Anterior cingulate cortex (tissue), 58 donors: ENCODE measurements at places on chromosomes 4 and X.

- no peak for DNase-seq
These were observed 6.7 kb downstream of the TNMD start for GRCh38 chrX:100591256-100592051.

- DNase-seq, result no peak
These were observed 2108.9 kb upstream of the TENM3 start for GRCh38 chr4:180134091-180134866.

DNA sequence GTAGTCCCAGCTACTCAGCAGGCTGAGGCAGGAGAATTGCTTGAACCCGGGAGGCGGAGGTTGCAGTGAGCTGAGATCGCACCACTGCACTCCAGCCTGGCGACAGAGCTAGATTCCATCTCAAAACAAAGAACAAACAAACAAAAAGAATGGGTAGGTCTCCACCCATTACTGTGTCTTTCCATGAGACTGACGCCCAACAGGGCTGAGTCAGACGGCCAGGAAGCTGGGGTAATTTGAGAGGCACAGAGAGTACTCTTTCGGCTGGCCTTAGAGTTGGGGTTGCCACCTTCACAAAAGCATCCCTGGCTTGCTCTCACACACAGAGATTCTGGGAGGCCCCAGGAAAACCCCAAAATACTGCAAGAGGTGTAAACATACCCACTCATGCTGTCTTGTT is 72.0 kb upstream of the DHRSX start:
- no peak for DNase-seq

DNA sequence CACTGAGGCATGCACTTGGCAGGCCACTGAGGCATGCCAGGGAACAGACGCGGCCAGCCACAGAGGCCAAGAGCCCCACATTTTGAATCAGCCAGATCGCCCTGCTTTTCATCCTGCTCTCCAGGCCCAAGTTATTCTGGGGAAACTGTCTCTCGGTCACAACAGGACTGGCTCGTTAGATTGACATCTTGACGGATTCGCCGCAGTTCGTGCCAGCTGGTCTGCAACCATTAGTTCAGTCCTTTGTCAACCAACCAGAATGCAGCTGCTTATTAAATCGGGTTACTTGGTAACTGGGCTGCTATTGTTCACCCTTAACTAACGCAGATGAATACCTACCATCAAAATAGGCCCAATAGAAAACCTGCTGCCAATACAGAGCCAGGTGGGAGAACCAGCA is 16.7 kb downstream of the CLDN34 start:
- no peak for DNase-seq

- DNase-seq, result no peak
These were observed 7.7 kb downstream of the FANCB start for GRCh38 chrX:14865201-14865600.

DNA sequence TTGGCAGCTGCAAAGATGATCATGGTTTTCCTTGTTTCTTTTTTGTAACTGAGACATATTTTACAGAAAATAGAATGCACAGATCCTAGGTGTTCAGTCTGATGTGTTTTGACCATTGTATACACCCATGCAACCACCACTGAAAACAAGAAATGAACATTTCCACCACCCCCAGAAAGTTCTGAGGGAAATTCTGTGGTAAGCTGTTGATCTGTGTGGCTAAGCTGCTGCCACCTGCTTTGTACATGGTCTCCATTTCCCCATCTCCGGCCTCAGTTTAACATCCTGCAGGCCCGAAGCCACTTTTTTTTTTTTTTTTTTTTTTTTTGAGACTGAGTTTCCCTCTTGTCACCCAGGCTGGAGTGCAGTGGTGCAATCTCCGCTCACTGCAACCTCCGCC is 65.3 kb downstream of the NYX start:
- no peak for DNase-seq

DNA sequence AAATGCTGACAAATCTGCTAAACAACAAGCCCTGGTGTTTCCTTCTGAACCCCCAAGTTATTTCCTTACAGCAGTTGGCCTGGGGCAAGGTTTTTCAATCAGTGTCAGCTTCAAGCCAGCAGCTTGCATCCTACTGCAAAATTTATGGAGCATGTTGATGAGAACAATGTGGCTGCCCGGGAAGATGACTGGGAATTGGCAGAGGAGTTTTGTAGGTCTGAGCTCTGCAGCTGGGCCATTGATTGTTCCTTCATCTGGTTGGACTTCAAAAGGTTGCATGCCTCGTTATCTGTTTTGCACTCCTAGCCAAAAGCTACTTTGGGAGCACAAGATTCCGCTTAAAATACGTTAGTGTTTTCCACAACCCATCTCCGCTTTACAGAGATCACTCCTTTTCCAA is 1030.3 kb upstream of the LCORL start:
- DNase-seq, result no peak
